Colonic mucosa (tissue), 4 donors: ENCODE measurements at places on chromosomes 5 and 9. TPM values are rescaled to one million over a fixed set of nuclear protein-coding genes. Genes with fewer than 3 reads are reported as not detected.

DNA sequence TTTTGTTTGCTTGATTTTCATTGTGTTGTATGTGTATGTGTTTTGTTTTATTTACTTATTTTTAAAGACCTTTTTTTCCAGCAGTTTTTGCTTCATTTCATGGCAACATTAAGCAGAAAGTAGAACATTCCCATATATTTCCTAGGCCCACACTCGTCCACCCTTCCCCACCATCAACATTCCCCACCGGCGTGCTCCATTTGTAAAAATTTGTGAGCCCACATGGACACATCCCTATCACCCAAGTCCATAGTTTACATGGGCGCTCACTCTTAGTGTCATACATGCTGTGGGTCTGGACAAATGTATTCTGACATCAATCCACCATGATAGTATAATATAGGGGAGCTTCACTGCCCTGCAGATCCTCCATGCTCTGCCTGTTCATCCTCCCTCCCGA lies 133.8 kb downstream of the ADAMTS16 start:
- H3K27me3 ChIP-seq: no peaks in the 10 kb centered on the region
- H3K27ac ChIP-seq: no peak overlapping the region
- H3K36me3 ChIP-seq: no peaks in the 10 kb centered on the region

DNA sequence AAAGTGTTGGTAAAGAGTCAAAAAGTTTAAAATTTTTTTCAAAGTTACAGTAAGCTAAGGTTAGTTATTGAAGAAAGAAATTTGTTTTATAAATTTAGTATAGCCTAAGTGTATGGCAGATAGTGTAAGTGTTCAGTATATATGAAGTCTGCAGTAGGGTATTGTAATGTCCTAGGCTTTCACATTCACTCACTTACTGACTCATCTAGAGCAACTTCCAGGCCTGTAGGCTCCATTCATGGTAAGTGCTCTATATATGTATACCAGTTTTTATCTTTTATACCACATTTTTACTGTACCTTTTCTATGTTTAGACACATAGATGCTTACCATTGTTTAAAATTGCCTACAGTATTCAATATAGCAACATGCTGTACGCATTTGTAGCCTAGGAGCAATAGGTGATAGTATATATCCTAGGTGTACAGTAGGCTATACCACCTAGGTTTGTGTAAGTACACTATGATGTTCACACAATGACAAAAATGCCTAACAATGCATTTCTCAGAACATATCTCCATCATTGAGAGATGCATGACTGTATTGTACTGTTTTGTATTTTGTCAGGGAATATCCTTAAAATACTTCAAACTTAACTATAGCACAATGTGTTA lies 38.5 kb downstream of the CYSTM1 start:
- no peak for DNase-seq
- no peaks in the 10 kb centered on the region for H3K36me3 ChIP-seq
- no peak overlapping the region for H3K27ac ChIP-seq
- H3K4me3 ChIP-seq: no peak overlapping the region
- peaks cover 8% of the 10 kb centered on the region for H3K4me1 ChIP-seq

DNA sequence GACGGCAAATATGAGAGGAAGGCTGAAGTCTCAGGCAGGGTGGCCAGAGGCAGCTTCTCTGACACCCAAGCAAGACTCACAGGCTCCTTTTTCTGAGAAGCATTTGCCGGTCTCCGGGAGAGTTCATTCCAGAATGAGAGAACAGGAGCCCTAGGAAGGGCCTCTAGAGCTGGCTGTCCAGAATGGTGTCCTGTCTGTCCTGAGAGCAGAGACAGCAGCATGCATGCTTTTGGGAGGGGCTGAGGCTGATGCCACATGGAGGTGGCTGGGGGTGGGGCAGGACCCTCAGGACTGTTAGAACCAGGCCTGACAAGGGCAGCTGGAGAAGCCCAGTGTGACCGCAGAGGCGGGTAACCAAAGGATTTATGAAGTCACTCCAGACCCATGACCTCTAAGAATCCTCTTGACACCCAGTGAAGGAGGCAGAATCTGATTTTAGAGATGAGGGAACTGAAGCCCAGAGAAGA lies 60.0 kb downstream of the SHB start:
- H3K27me3 ChIP-seq: no peaks in the 10 kb centered on the region
- H3K36me3 ChIP-seq: peaks cover 4% of the 10 kb centered on the region
- no peak overlapping the region for H3K27ac ChIP-seq
- no peaks in the 10 kb centered on the region for H3K4me1 ChIP-seq
- DNase-seq: no peak

The CNTLN gene
- total RNA-seq: 2.6 TPM

The BTNL8 gene
- 88.1 TPM for total RNA-seq

The TAF11L10 gene
- total RNA-seq: not detected

The ADGRV1 gene
- total RNA-seq: 5.1 TPM

The SPATA31E1 gene
- total RNA-seq: 0.07 TPM
